ENCODE measurements at places on chromosomes 7 and 10. TPM values are rescaled to one million over a fixed set of nuclear protein-coding genes. Genes with fewer than 3 reads are reported as not detected.
A peak's percentile ranks its signal among the peaks of the same experiment; 100 is the strongest.

- H3K27me3 ChIP-seq = peaks cover 1% of the 10 kb centered on the region
- DNase-seq = peak; percentile 24
- H3K36me3 ChIP-seq = no peaks in the 10 kb centered on the region
- H3K4me3 ChIP-seq = no peak overlapping the region
- H3K27ac ChIP-seq = no peak overlapping the region
Observed at GRCh38 chr10:131726076-131726880, 174.5 kb upstream of the PPP2R2D start.

DNA sequence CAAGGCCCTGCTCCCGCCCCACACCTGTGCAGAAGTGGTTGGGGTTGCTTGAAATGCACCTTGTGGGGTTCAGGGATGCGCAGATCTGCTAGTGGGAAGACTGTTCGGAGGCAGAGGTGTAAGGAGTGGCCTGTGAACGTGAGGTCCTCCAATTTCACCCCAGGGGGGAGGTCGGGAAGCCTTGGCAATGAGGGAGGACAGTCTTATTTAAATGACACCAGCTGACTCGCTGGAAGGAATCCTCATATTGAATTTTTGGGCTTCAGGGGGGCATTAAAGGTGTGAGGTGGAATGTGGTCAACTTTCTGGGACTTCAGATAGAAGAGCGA, 218.8 kb upstream of the CELF2 start:
- H3K4me3 ChIP-seq = no peak overlapping the region
- no peak overlapping the region for H3K27ac ChIP-seq
- no peaks in the 10 kb centered on the region for H3K36me3 ChIP-seq
- H3K4me1 ChIP-seq = no peaks in the 10 kb centered on the region
- DNase-seq = no peak

- no peak overlapping the region for H3K4me3 ChIP-seq
- no peaks in the 10 kb centered on the region for H3K27me3 ChIP-seq
- H3K36me3 ChIP-seq = peaks cover 3% of the 10 kb centered on the region
- DNase-seq = no peak
Observed at GRCh38 chr7:116895849-116896248, 33.5 kb downstream of the CAPZA2 start.

- peak; percentile 20 for DNase-seq
- H3K27ac ChIP-seq = no peak overlapping the region
- peaks cover 23% of the 10 kb centered on the region for H3K36me3 ChIP-seq
- no peaks in the 10 kb centered on the region for H3K27me3 ChIP-seq
- no peak overlapping the region for H3K4me3 ChIP-seq
Observed at GRCh38 chr10:95394161-95394880, 103.5 kb upstream of the PDLIM1 start.

GRCh38 chr7:131010029-131010716, 276.2 kb upstream of the KLF14 start:
- H3K27me3 ChIP-seq = no peaks in the 10 kb centered on the region
- H3K27ac ChIP-seq = no peak overlapping the region
- peaks cover 20% of the 10 kb centered on the region for H3K4me1 ChIP-seq
- H3K4me3 ChIP-seq = no peak overlapping the region
- H3K36me3 ChIP-seq = 0 out of 2 replicates have a peak, but pooled peaks cover 1% of the 10 kb centered on the region
- no peak for DNase-seq

GRCh38 chr7:142177869-142178268, 66.4 kb downstream of the MGAM2 start:
- H3K36me3 ChIP-seq = no peaks in the 10 kb centered on the region
- DNase-seq = no peak
- no peak overlapping the region for H3K27ac ChIP-seq
- no peaks in the 10 kb centered on the region for H3K4me1 ChIP-seq
- no peaks in the 10 kb centered on the region for H3K27me3 ChIP-seq

- peak; percentile 48 for DNase-seq
- H3K27me3 ChIP-seq = no peaks in the 10 kb centered on the region
- H3K27ac ChIP-seq = no peak overlapping the region
Observed at GRCh38 chr7:71633551-71634008, 501.6 kb downstream of the GALNT17 start.

- peaks cover 47% of the 10 kb centered on the region for H3K4me1 ChIP-seq
- no peaks in the 10 kb centered on the region for H3K27me3 ChIP-seq
- H3K27ac ChIP-seq = no peak overlapping the region
- H3K36me3 ChIP-seq = peaks cover 15% of the 10 kb centered on the region
- H3K4me3 ChIP-seq = no peak overlapping the region
- DNase-seq = no peak
Observed at GRCh38 chr10:131910663-131911314, 10.0 kb downstream of the PPP2R2D start.

GRCh38 chr7:117066668-117067067, 113.4 kb downstream of the ST7 start:
- peaks cover 12% of the 10 kb centered on the region for H3K4me1 ChIP-seq
- no peak overlapping the region for H3K4me3 ChIP-seq
- H3K36me3 ChIP-seq = no peaks in the 10 kb centered on the region
- H3K27ac ChIP-seq = no peak overlapping the region
- no peaks in the 10 kb centered on the region for H3K27me3 ChIP-seq

The C10orf62 gene
- total RNA-seq = 0.28 TPM

The ANKRD30A gene
- total RNA-seq = not detected

The UPK3B gene
- total RNA-seq = not detected

The HIP1 gene
- 4.5 TPM for total RNA-seq

The DMTF1 gene
- 45.8 TPM for total RNA-seq

The CDH23 gene
- total RNA-seq = not detected

The FAM13C gene
- not detected for total RNA-seq

Measured in HepG2 (cell line).